8988T (cell line): ENCODE measurements at places on chromosomes 2 and 18.

DNA sequence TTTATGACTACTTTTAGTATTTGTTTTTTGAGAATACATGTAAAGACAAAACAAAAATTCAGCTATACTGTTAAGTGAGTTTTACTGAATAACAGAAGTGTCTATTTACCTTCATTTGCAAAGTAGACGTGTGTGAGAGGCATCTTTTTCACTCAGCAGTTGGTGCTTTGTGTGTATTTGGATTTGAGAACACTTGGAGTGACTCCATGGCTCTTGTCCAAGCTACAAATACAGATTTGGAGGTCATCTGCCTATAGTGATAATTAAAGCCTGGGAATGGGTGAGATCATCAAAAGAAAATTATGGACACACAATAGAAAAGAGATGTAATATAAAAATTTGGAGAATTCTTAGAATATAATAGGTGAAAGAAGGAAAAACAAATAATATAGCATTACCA is 6.2 kb downstream of the NAB1 start:
- no peak for DNase-seq

DNA sequence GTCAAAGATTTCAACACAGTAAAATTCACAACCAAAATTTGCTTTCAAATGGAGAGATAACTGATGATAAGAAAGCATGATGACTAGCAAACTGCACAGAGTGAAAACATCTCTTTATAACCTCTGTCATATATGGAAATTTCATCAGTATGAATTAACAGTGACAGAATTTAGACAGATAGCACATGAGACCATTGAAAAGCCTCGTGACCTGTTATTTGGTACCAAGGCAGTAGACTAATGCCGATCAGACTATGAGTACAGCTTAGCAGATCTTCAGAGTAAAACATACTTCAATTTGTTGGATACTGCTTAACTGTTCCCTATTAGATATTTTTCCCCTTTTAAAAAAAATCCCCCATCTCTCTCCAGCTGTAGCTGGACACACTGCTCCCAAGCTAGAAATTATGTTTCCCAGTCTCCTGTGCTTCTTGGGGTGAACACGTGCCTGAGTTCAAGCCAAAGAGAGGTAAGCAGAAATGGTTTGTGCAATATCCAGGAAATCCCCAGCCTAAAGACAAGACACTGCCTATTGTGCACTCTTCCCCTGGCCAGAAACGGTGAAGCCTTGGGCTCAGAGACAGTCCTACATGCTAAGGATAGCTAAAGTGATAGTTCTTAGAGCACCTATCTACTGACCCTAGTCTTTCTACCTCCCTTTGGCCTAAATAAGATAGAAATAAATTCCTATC is 256.1 kb downstream of the NCKAP5 start:
- no peak for DNase-seq

- DNase-seq: no peak
Measured at GRCh38 chr2:30994227-30995056, 143.8 kb downstream of the GALNT14 start.

- no peak for DNase-seq
Measured at GRCh38 chr18:4836141-4836540, 360.9 kb downstream of the AKAIN1 start.

- DNase-seq: no peak
Measured at GRCh38 chr2:8408560-8409460, 273.0 kb upstream of the ID2 start.

- no peak for DNase-seq
Measured at GRCh38 chr2:33573657-33574056, 25.4 kb downstream of the FAM98A start.

DNA sequence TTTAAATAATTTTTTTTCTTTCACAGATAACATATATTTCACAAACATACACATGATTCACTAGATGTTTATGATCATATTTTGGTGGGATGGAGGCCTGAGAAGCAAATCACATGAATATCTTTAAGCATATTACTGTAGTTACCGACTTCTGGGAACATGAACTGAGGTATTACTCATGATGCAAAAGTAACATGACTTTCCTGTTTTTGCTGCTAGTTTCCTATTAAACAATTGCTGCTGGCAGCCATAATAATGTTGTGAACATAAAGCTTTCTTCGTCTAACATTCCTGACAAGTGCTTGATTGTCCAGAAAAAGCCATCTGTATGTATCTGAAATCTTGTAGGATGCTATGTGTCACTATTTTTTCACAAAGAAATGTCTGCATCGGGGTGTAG is 145.4 kb downstream of the MTX2 start:
- no peak for DNase-seq

DNA sequence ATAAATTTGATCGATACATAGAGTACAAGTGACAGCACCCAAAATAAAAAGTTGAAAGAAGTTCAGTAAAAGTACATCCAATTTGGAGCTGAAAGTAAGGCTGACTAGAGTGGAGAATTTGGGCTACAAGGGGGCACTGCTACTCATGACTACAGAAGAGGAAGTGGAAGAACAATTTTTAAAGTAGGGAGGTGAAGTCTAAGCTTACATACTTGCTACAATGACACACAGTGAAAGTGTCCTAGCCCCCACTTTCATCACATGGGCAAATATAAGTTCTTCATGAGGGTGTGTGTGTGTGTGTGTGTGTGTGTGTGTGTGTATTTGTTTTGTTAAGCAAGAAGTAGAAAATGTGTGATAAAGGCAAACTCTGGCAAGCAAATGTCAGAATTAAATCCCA is 45.7 kb downstream of the MAP3K2 start:
- DNase-seq: no peak
